ENCODE measurements at places on chromosomes 6 and 20.

- DNase-seq, result no peak
Observed at GRCh38 chr6:22467645-22468044, 101.7 kb upstream of the HDGFL1 start.

GRCh38 chr6:21051777-21052176 lies 517.5 kb downstream of the CDKAL1 start:
- DNase-seq, result no peak

GRCh38 chr6:131212913-131213312 lies 77.6 kb downstream of the AKAP7 start:
- DNase-seq, result no peak

DNA sequence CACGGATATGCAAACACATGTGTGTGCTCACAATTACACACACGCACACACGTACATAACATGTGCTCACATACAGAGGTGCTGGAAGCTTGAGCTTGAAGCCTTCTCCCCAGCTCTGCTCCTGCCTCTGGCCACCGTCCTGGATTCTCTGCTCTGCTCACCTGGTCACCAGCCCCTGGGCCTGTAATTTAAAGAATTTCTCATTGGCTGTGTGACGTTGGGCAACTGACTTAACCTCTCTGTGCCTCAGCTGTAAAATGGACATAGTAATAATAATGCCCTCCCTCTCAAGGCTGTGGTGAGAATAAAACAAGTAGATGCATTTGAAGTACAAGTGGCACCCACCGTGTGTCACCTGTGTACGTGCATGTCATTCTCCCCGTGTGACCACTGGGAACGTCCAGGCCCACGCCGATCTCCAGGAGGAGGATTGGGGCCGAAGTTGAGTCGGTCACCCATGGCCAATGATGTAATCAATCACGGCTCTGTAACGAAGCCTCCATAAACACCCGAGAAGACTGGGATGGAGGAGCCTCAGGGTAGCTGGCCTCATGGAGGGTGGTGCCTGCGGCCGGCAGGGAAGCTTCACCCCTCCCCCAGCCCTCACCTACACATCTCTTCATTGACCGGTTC lies 160.9 kb upstream of the AFDN start:
- DNase-seq, result no peak

- no peak for DNase-seq
Observed at GRCh38 chr6:15500901-15501825, 161.7 kb downstream of the DTNBP1 start.

GRCh38 chr20:1121429-1121828 lies 3.0 kb downstream of the PSMF1 start:
- no peak for DNase-seq

DNA sequence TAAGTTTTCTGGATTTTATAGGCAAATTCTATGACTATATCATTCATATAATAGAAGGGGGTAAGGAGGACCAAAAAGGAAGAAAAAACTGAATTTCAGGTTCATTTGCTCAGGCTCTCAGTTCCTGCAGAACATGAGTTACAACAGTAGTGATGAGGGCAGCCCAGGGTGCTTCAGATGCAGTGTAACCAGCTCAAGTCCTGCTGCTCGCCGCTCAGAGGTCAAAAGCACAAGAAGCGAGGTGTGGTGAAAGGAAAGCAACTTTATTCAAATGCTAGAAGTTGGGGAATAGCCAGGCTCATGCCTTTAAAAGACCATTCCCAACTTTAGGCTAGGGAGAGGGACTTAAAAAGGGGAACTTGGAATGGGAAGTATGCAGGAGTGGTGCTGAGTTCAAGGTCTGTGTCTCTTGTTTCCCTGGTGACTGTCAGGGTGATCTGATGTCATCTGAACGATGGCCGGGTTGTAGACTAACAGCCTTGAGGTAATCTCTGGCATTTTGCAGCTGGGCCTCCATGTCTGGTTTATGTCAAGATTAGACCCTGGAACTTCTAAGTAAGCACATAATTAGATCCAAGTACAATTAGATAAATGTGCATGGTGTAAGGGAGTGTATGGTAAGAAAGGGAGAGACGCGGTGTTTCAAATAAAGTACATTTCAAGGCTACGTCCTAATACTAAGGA lies 14.5 kb upstream of the SEC63 start:
- no peak for DNase-seq

DNA sequence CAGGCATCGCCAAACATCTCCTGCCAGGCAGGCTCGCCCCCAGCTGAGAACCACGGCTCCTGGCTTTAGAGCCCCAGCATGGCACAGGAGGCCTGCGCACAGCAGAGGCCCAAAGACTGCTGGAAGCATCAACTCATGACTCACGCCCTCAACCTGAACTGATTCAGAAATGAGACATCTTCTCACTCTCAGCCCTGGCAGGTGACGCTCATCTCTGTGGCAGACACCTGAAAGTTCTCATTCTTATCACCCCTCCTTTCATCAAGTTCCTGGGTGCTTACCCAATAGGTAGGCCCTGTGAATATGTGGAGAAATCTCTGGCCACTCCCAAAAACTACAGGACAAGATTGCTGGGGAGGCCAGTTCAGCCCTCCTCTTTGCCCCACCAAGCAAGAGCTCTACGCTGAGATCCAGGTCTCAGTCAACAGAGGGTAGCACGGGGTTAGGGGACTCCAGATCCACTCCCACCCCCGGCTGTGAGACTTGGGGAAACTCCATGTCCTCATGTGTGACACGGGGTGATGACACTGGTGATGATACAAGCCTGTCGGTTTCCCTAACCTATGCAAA lies 11.3 kb downstream of the NFATC2 start:
- DNase-seq, result peak; percentile 66

GRCh38 chr6:44156494-44157151 lies 2.0 kb upstream of the CAPN11 start:
- DNase-seq, result no peak

DNA sequence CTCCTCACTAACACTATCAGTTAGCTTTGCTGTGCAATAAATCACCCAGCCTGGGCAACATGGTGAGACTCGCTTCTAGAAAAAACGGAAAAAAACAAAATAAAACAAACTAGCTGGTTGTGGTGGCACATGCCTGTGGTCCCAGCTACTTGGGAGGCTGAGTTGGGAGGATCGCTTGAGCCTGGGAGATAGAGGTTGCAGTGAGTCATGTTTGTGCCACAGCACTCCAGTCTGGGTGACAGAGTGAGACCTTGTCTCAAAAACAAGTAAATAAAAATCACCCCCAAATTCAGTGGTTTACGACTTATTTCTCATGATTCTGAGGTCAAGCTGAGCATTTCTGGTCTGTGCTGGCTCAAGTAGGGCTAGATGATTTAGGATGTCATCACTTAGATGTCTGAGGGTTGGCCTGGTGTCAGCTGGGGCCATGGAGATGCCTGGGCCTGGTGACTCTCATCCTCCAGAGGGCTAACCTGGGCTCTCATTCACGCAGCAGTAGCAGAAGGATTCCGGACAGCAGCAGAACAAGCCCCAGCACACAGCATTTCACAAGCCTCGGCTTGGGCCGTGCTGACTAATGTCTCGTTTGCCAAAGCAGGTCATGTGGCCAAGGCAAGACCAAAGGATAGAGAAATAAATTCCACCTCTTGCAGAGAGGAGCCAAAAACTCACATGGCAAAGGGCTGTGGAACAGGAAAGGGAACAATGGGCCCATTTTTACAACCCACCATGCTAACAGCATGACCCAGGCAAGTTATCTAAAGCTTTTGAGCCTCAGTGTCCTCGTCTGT lies 32.5 kb downstream of the MGME1 start:
- DNase-seq, result no peak

DNA sequence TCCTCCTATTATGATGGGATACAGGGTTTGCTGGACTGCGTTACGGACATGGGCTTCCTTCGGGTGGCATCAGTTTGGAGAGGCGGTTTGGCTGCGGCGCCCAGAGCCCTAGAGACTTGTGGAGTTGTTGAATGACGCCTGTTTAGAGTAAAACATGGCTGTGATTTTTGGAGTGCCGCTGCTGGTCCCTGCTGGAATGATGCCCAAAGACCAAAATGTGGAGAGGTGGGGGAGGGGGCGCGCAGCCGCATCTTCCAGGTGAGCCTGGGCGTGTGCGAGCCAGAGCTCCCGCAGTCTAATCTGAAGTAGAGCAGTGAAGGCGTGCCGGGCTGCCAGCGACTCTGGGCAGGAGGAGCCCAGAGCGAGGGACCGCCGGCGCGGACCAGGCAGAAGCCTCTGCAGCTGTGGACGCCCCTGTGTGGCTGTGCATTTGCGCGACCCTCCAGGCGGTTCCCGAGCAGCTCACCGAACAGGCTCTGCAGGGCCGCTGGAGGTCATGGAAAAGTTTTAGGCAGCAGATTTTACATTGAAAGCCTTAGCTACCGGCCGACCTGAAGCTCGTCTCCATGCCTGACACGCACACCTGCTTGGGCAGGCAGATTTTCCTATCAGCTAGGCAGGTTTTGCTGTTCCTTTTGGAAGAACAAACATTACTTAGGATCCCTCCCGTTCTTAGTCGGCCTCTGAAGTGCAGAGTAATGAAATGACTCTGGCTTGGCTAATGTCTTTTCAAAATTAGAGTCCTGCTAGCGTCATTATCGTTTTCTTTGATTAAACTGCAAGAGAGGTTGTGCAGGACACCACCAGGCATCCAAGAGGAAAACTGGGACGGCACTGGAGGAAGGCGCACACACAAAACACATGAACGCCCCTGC lies 298.2 kb downstream of the PHACTR1 start:
- DNase-seq, result no peak
